Amygdala (tissue), 56 donors: ENCODE measurements at places on chromosomes 11 and 22.

GRCh38 chr11:35620795-35621194 lies 2.5 kb downstream of the FJX1 start:
- no peak for DNase-seq

GRCh38 chr11:93128574-93128973 lies 69.2 kb downstream of the SLC36A4 start:
- no peak for DNase-seq

DNA sequence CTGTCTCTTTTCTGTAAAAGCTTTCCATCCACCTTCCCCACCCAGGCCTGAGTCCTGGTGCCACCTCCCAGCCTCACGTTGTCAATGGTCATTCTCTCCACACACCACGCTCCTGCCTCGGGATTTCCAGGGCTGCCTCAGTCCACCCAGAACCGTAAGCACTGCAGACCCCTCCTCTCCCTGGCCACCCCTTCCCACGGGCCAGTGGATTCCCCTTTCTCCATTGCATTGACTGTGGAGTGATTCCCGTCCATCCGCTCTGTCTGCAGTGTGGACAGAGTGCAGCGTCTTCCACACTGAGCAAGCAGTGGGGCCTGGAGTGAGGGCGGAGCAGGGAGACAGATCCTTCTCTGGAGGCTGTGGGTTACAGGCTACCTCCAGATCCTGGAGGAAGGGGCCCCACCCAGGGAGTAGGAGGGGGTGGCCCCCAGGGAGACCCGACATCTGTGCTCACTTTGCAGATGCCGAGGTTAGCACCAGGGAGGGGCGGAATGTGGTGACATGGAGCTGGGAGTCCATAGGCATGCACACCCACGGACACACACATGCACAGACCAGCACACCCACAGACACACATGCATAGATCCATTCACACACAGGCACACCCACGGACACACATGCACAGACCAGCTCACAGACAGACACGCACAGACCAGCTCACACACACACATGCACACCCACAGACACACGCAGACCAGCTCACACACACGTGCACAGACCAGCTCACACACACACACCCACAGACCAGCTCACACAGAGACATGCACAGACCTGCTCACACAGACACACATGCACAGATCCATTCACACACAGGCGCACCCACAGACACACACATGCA lies 109.6 kb upstream of the B3GAT1 start:
- DNase-seq = no peak

DNA sequence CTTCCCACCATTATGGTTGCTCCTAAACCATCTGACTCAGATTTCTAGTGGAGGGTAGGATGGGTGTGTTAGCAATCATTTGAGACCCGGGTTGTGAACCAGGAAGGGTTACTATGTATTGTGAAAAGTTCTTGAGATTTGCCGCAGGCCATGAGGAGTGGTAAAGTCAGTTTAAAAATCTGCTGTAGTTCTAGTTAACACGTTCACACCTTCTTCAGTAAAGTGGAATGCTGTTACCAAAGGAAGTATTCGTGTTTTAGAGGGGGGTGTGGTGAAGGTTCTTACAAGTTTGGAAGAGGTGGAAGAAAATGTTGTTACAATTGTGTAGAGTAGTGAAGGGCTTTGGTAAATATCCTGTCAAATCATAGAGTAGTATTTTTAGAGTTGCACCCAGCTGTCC lies 2.6 kb downstream of the MTMR3 start:
- DNase-seq = no peak

DNA sequence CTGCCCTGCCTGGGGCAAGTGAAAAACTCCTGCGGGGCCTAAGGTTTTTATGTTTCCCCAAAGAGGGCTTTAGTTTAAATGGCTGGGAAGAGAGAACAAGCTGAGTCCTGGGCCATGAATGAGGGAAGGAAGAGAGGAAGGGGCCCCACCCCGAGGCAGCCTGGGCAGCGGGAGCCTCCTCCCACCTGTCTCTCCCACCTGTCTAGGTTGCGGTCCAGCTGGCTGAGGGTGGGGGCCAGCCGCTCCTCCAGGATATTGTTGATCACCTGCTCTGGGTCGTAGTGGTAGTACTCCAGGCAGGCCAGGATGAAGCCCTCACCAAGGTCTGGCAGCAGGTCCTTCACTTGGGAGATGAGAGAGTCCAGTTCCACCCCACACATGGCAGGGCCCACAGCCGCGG lies 34.6 kb downstream of the UQCR10 start:
- no peak for DNase-seq

DNA sequence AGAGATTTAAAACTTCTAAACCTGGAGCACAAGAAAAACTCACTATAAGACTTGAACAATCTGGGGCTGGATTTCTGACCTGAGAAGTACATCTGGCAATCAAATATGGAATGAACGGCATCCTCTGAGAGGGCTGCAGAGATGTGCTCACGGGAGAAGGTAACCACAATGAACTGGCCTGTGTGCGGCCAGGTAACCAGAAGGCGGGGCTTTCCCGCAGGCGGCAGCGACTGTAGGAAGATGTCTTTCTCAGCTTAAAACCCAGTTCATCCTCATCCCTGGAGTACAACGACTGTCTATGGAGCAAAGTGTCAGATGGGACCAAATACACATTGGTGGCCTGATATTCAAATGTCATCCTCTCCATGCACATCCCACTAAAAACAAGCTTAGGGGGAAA lies 24.5 kb downstream of the MICAL3 start:
- no peak for DNase-seq

- DNase-seq = no peak
These were observed at the start of gene MTFP1 for GRCh38 chr22:30425616-30426387. TSS of gene MTFP1 (plus strand) at chr22:30425768. CDS start at chr22:30425880, 112 bp downstream.

DNA sequence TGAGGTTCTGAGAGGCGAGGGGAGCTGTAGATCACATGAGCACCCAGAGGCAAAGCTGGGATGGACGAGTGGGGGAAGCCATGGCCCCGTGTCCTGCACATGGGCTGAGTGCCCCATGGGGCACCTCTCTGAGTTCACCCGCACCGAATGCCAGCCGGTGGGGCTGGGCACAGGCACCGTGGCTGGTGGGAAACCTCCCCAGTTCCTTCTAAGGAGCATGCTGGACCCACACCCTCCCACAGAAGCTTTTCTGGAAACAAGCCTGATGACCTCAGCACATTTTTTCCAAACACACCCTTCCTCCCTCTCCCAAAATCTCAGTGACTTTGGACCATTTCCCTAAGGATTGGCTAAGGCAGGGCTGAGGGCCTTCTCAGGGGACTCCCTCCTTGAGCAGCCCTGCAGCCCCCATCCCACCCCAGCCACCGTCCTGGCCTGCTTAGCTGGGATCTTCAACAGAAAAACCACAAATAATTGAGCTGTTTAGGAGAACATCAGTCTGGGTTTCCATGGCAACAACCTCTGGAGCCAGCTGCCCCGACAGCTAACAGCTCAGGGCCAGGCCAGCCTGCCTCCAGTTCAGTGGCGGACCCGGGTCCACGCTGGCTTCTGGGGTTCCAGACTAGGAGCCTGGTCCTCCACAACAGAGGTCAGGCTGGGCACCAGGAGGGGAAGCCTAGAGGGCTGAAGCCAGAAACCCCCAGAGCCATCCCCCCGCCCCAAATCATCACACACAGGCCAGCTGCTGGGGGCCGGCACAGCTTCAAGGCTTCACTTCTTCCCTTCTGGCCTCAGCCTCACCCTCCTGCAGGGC lies 18.1 kb upstream of the LINC01488 start:
- DNase-seq = no peak

- no peak for DNase-seq
These were observed 8.9 kb upstream of the DCHS1 start for GRCh38 chr11:6664551-6664950.

GRCh38 chr11:75233754-75234172 lies 6.8 kb upstream of the TPBGL start:
- no peak for DNase-seq
